ENCODE measurements at places on chromosomes 16 and 17. TPM values are rescaled to one million over a fixed set of nuclear protein-coding genes. Genes with fewer than 3 reads are reported as not detected.

DNA sequence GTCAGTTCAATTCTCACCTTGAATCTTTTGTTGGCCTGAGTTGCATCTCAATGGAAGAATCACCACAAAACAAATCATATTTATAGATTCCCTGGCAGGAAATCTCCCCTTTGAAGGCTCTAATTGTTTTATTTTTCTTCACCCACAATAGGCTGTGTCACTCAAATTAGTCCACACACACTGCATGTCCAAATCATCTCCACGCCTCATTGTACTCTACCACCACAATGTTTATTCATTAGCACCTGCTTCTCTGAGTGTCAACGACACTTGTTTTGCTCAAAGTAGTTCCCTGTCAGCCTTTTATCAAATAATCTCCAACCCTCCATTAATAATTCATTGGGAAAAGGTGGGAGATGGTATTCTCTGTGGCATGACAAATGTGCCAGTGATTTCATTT lies 164.3 kb downstream of the ABCC12 start:
- no peak for DNase-seq

DNA sequence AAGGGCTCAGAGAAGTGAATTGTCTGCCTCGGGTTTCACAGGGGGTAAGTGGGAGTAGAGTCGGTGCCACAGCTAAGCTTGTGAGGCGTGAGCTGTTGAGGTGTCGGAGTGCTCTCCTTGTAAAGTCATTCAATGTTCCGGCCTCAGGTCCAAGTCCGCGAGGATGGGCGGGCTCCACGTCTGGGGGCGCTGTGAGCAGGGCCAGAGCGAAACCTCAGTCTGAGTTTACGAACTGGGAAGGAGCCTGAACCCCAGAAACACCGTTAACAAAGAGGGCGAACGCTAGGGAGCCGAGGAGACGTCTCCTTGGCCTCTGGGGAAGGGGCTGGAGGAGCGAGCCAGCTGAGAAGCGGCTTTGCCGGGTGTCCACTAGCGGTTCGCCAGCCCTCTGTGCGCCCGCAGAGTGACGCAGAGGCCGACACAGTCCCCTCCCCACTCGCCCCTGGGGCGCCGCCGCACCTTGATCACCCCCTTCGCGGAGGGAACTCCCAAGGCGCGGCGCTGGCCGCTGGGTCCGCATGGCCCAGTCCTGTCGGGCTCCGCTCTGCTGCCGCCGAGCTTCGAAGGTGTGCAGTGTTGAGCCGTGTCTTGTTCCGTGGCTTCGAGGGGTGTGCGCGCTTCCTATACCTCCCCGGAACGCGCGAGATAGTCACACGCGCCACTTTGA lies 4.9 kb downstream of the IRX3 start:
- no peak for DNase-seq

DNA sequence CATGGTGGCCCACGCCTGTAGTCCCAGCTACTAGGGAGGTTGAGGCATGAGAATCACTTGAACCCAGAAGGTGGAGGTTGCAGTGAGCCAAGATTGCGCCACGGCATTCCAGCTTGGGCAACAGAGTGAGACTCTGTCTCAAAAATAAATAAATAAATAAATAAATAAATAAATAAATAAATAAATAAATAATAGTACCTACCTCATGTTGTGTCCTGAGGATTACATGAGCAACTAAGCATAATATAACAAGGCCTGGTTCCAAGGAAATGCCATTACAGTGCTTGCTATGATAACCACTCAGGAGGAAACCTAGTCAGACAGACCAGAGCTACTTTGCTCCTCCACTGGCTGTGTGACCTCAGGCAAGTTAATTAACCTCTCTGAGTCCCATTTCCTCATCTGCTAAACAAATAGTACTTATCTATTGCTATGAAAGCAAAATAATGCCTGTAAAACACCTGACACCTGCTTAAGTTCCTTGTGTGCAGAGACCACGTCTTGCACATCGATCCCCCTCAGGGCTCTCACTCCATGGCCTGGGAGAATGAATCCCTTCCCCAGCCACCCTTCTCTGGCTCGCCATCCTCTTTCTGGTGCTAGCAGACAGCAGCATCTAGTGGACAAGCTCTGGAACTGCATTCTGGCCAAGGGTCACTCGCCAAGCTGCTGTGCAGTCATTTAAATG lies 7.5 kb downstream of the EPOP start:
- DNase-seq, result peak; percentile 54

DNA sequence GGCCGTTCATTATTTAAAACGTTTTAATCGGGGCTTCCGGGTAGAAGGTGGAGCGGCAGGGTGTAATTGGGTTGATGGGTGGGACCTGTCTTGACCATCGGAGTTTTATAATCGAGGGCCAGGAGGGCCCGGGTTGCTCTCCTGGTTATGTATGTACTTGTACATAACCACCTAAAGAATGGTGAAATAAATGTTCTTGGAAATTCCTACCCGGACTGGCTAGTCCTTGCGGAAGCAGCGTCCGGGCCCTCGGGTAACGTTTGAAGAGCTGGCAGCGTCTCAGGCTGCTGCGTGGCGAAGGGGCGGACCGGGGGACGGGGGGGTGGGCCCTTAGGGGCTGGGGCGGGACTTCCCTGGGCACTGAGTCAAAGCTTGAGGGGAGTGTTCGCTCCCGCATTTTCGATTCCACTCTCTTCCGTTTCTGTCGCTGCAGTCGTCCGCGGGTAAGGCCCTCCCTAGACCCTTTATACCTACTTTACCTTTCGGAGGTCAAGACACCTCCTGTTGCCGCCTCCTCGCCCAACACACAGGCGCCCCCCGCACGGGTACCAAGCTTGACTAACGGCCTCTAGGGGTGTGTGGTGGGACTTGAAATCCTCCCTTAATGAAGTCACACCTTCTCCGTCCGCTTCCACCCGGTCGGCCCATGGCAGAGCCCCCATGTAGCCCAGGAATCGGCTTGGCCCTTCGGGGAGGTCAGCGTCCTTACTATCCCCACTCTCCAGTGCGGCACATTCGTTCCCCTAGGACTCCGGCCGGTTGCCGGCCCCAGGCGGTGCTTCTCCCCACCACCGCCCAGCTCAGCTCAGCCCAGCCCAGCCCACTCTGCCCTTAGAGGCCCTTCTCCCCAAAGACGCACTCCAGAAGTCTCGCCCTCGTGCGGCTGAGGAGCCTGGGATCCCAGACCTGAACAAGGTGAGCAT lies at the start of gene TMEM106A:
TMEM106A (plus strand) TSS at position 396 of the 923 bp plus-strand sequence. CDS start 1,167 bp downstream, outside the sequence.
- peak; percentile 85 for DNase-seq

DNA sequence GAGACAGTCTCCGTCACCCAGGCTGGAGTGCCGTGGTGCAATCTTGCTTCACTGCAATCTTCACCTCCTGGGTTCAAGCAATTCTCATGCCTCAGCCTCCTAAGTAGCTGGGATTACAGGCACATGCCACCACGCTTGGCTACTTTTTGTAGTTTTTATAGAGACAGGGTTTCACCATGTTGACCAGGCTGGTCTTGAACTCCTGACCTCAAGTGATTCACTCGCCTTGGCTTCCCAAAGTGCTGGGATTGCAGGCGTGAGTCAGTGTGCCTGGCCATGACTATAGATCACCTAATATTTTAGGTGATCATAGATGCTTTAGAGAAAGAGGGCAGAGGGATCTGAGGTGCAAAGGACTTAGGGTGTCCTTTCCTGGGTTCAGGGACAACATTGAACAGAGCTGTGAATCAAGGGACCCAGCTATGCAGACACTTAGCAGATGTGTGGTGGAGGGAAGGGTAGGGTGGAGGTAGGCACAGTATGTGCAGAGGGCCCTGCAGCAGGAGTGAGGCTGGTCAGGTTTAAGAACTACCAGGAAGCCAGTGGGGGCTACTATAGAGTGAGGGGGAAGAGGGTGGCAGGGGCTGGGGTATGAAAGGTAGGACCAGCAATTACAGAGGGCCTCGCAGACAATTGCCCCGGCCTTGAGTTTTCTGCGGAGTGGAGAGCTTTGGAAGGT lies 116.5 kb downstream of the CMIP start:
- peak; percentile 64 for DNase-seq

DNA sequence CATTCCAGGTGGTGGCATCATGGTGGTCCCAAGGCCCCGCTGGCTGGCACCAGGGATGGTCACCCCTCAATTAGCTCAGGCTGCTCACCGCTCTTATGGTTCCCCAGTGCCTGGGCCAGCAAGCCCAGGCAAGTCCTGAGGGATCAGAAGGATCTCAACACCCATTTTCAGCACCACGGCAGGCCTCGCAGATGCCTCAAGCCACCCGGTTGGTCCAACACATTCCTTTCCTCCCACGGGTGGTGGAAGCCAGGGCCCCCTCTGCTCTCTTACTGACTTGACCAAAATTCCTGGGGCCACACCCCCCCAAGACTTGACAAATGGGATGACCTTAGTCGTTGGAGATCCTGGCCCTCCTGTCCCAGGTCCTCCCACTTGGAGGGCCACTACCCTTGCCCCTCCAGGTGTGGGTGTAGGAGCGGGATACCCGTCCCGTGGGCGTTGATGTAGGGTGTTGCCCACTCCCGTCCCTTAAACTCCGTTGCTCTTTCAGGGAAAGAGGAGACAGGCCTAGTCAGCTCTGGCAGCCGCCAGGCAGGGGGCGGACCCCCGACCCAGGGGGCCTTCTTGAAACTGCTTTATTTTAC lies 5.9 kb downstream of the ZNF205 start:
- no peak for DNase-seq

- no peak for DNase-seq
These were observed 365.4 kb downstream of the CDH13 start for GRCh38 chr16:82991966-82992675.

GRCh38 chr16:27193300-27193990 lies 9.9 kb upstream of the KDM8 start:
- DNase-seq, result no peak

Gene SMTNL2
- total RNA-seq, result 2.4 TPM

Gene SHBG
- total RNA-seq, result 0.20 TPM

Data from Caki2 (cell line).